ENCODE measurements at places on chromosomes 13 and 19.

DNA sequence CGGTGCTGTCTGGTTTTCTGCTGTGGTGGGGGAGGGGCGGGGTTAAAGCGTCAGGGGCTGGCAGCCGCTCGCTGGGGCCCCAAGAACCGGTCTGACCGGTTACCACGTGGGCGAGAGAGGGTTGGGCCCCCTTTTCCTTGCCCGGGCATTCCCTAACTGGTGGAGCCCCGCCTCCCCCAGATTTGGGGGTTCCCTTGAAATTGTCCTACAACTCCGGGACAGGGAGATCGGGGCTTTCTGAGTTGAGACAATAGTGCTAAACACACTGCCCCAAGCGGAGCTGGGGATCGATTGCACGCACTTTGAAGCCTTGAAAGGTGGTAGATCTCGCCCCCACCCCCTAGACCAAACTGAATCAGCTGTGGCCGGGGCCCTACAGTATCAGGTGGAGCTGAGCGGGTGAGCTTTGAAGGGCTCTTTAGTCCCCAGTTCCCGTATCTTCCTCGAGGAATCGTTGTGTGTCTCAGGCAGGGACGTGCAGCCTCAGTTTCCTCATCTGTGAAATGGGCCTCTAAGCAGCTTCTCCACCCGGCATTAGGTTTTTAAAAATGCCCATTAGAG, 4.8 kb downstream of the IER2 start:
- DNase-seq, result peak; percentile 82

DNA sequence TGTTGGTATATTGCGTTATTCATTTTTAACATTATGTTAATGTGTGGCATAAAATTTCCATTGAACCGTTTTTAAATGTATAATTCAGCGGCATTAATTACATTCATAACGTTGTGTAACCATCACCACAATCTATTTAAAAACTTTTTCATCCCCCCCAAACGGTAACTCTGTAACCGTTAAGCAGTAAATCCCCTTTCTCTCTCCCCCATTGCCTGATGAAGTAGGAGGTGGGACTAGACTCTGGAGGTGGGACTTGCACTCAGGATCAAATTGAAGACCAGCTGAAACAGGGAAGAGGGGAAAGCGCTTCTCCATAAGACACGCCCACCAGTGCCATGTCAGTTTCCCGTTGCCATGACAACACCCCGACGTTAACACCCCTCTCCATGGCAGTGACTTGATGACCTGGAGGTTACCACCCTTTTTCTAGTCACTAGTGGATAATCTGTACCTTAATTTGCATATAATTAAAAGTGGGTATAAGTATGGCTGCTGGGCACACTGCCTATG, 16.8 kb downstream of the CLEC11A start:
- DNase-seq, result no peak

DNA sequence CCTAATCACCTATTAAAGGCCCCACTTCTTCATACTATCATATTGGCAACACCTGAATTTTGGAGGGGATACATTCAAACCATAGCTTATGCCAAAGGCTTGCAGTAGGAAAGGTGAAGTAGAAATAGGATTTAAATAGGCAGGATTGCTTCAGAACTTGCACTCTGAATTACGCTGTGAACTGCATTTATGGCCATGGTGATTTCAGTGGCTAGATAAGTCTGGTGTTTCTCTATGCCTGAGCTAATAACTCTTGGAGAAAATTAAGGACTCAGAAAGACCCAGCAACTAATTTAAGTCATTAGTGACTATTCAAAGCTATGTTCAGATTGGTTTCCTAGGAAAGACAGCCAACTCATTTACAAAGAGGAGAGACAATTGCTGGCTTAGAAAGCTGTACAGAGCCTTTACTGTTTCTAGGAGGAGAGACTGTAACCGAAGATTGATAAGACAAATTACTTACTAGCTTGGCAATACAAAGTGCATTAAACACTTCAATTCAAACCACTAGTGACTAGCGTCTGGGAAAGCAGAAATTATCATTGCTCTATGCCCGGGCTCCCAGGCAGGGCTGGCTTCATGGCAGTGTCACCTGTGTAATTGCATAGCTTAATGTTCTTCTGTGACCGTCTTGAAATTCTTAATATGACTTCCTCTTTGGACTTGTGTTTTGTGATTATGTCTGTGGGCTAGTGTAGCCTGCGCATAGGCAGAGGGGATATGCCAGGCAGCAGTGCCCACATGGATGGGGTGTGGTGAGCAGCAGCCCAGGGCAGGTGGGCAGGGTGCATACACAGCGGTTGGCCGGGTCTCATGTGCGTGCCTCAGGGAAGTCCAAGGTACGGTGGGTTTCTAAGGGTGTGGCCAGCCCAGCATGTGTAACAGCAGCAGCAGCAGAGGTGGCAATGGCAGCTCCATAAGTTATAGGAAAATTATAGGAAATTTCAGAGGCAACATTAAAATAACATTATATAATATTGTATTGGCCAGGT, 60.1 kb downstream of the KL start:
- no peak for DNase-seq

- DNase-seq, result no peak
These were observed 16.8 kb downstream of the SPC24 start for GRCh38 chr19:11138601-11139300.

DNA sequence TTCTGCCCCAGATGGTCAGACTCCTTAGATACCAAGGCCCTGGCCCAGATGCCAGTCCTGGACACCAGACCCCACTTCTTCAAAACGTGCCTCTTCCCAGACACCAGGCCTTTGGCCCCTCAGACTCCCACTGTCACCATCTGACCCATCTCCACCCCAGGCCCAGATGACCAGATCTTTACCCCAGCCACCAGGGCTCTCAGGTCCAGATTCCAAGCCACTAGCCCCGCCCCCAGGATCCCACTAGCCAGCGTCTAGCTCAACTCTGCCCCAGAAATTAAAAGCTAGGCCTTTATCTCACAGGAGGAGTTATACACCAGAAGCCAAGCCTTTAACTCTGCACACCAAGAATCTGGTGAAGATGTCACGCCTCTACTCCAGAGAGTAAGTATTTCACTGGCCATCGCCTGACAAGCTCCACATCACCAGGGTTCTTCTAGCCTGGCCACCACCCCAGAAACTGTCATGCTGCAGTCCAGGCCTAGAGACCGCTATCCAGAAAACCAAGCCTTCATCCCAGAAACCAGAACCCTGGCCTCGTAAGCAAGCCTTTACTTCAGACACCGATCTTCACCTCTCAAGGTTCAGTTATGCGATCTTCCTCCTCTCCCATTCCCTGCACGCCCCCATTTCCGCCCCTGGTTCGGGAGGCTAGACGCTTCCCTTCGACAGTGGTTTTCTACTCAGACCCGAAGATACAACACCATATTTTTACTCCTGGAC, 595 bp downstream of the XAB2 start:
- DNase-seq, result no peak

DNA sequence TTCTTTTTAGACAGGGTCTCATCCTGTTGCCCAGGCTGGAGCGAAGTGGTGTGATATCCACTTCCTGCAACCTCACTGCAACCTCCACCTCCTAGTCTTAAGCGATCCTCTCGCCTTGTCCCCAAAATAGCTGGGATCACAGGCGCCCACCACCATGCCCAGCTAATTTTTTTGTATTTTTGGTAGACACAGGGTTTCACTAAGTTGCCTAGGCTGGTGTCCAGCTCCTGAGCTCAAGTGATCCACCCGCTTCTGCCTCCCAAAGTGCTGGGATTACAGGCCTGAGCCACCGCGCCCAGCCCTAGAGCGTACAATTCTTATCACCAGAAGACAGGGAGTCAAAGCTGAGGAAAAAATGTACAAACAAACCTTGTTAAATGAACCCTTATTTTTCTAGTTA, 4.5 kb upstream of the ELOF1 start:
- no peak for DNase-seq

GRCh38 chr13:38535261-38535660, 151.6 kb upstream of the FREM2 start:
- no peak for DNase-seq

- no peak for DNase-seq
These were observed 275.1 kb downstream of the SHISA2 start for GRCh38 chr13:25776722-25777121.

DNA sequence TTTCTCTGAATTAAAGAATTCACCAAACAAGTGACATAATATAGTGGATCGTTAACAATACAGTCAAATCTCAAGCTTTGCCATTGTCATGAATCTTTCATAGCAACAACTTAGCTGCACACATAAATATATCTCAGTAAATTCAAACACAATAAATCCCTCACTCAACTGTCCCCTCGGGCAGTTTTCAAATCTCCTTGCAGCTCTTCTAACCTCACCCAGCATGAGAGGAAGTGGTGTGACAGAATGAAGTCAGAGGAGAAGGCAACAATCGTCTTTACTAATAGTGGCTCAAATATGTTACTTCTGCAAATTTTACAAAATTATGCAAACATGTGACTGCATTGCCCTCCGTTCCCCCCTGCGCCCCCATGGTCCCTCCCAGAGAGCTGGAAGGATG, 148.2 kb downstream of the RAP2A start:
- DNase-seq, result no peak

DNA sequence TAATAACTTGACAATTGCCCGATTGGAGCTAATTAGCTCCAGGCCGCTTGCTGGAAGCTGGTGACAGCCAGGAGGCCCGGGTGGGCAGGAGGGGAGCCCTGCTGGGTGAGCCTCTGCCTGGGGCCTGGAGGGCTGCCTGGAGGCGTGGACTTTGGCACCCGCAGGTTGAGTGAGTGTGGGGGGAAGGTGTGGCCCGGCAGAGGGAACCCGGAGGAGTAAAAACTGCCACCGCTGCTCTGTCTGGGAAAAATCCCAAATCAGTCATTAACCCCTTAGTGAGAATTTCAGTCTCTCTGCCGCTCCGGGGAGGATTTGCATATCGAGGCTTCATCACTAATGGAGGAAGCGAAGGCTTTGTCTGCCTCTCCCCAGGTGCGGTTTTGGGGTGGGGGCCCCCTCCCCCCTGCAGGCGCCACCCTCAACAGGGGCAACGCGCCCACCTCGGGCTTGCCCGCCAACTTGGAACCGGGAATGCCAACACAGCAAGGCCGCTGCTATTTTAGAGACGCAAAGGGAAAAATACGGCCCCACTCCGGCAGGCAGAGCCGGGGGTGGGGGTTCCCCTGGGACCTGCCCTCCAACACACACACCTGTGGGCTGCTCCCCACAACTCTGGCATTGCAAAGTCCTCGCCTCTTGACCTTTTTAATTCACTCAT, 6.2 kb downstream of the EFNA2 start:
- no peak for DNase-seq

DNA sequence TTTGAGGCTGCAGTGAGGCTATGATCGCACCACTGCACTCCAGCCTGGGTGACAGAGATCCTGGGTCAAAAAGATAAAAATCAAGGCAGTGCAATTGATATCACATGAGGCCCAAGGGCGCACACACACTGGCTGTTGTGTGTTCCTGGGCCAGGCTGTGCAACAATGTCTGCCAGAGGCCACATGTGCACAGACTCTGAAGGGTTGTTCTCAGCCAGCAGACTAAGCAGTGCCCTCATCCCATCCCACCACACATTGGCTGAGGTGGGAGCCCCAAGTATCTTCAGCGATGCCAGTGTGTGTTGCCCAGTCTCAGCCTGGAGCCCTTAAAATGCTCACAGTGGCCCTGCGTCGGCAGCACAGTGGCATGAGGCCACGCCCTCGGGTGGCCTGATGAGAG, 12.6 kb downstream of the PEX11G start:
- no peak for DNase-seq

- no peak for DNase-seq
These were observed 91.3 kb downstream of the KCNRG start for GRCh38 chr13:50106559-50106958.

DNA sequence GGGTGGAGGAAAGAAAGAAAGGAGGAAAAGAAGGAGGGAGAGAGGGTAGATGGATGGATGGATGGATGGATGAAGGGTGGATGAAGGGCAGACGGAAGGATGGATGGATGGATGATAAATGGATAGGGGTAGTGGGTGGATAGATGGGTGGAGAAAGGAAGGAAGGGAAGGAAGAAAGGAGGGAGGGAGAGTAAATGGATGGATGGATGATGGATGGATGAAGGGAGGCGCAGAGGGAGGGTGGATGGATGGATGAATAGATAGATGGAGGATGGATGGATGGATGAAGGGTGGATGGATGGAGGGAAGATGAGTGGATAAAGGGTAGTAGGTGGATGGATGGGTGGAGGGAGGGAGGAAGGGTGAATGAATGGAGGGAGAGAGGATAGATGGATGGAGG, 41.2 kb downstream of the CPAMD8 start:
- DNase-seq, result no peak

DNA sequence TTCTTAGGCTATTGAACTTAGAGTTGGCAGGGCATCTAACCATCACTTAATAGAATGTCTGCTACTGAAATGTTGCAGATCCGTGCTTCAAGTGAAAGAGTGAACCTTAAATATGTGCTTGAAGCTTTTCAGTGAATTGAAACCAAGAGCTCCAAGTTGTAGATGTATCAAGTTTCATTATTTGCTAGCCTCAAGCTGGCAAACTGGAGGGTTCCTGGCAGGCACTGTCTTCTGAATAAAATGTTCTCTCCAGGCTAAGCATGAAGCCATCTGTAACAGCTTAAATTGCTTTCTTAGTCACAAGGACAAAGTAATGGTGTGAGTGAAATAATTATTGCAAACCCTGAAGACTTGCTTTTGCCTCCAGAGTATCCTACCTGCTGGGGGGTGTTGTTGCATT, 415.0 kb upstream of the SPRY2 start:
- no peak for DNase-seq

All from stimulated activated CD4-positive, alpha-beta T cell treated with anti-CD3 and anti-CD28 coated beads, Interleukin-2, amount 100 ng/mL, for 24 hours (primary cell).